Dermis blood vessel endothelial cell (primary cell): ENCODE measurements at places on chromosomes 5 and 9.
A peak's percentile ranks its signal among the peaks of the same experiment; 100 is the strongest.

DNA sequence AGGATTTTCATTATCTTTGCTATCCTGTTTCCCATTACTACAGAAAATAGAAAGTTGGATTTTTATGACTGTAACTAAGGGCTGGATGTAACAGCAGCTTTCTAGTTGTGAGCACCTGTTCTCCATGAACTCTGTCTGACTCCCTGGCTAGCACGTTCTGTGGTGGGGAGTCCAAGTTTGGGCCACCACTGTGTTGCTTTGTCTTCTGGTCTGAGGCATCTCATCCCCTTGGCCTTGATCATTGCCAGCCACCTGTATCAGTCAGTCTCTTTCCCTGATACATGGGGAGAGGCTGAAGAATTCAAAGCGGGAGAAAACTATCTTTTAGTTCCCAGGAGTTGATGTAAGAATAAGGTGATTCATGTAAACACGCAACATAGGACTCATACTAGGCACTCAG is 33.4 kb downstream of the WDR70 start:
- DNase-seq = no peak

GRCh38 chr9:29214154-29214689 is 1640.9 kb upstream of the C9orf72 start:
- no peak for DNase-seq

DNA sequence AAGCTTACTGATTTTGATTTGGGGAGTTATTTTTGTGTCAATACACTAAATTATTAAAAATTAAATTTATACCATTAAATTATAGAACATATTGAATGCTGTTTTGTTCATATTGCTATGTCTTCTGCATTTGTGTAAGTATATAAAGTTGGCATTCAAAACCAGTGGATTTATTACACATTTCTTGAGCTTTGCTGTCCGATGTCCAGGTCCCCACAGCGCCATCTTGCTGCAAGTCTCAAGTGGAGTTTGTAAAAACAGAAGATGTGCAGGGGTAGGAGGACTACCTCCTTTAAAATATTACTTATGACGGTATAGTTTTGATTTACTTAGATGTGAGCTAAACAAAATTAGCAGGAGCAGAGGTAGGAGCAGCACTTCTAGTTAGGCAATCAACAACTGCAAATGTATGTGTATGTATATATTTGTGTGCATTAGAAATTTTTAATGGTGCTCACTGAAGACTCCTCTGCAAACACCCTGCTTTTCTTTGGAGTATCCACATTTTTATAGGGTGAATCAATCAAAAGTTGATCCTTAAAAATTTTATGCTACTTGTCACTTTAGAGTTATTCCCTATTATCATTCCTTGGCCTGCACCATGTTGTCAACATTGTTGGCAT is 37.4 kb downstream of the CPEB4 start:
- peak; percentile 79 for DNase-seq

- no peak for DNase-seq
These were observed 109.3 kb downstream of the DCP2 start for GRCh38 chr5:113085880-113086409.

- DNase-seq = no peak
These were observed 26.7 kb upstream of the FCN1 start for GRCh38 chr9:134944351-134944802.

- DNase-seq = peak; percentile 83
These were observed 37.1 kb downstream of the RPS6 start for GRCh38 chr9:19342947-19343346.

DNA sequence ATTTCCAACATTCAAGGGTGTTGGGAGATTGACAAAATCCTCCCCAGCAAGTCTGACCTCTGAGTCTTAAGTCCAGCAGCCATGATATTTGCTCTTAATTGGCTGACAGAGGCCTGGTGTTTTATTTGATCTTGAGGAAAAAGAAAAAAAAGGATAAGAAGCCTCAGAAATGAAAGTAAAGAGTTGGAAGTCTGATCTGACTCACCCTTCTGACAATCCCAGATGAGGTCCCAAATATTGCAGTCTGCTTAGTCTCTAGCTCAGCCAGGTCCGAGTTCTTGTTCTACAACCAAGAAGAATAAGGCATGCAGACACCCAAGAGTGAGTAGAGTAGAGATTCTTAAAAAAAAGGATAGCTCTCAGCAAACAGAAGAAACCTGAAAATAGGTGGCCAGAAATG is 632.5 kb upstream of the ST8SIA4 start:
- no peak for DNase-seq

DNA sequence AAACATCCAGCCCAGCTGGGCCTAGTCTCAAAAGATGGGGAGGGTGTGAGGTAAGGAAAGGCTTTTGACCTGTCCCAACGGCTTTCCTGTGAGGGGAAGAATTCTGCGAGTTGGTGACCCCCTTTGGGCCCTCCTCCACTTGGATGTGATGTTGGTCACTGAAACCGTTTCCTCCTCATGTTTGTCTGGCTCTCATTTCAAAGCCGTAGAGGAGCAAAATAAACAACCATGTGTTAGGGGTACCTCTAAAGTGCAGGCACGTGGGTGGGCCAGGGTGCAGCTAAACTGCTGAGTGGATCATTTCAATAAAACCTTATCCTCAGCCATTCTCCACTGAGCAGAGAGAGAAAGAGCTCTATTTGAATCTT is 84.3 kb upstream of the MELK start:
- DNase-seq = no peak

DNA sequence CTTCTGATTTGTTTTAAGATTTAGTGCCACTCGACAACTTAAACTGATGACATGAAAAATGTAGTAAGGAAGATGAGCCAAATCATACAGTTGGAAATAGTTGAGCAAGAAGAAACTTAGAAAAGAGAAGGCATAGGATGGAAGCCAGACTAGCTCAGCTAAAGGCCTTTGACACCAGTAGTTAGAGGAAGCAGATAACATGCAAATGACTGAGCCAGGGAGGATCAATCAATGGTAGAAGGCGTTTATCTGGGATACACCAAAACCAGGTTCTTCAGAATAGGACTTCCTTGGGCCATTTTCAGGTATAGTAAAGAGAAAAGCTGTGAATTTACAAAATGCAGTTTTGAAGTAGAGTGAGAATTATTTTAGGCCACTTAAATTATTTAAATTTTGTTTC is 3.2 kb downstream of the TDRD7 start:
- no peak for DNase-seq

- no peak for DNase-seq
These were observed 295.4 kb upstream of the DAB2 start for GRCh38 chr5:39720136-39720535.

GRCh38 chr9:116939614-116940013 is 252.5 kb downstream of the TRIM32 start:
- no peak for DNase-seq

- DNase-seq = peak; percentile 43
These were observed 9.1 kb downstream of the AP3S1 start for GRCh38 chr5:115850744-115851416.

GRCh38 chr9:69937360-69937759 is 106.3 kb upstream of the MAMDC2 start:
- DNase-seq = no peak

DNA sequence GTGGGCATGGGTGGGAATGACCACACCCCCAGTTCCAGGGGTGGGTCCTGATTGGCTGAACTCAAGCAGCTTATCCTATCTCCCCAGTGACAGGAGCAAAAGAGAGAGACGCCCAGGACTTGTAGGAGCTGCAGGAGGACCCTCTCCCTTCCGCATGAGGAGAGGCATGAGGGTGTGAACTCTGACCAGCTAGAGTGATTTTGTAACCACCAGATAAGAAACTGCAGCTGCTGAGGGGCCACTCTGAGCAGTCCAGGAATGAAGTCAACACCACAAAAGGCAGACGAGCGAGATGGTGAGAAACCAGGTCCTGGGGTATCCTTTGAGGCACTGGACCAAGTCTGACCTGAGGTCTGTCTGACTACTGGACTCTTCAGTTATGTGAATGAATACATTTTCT is 521.9 kb downstream of the BNC2 start:
- DNase-seq = no peak

GRCh38 chr9:124239249-124240073 is 18.3 kb upstream of the NEK6 start:
- no peak for DNase-seq

DNA sequence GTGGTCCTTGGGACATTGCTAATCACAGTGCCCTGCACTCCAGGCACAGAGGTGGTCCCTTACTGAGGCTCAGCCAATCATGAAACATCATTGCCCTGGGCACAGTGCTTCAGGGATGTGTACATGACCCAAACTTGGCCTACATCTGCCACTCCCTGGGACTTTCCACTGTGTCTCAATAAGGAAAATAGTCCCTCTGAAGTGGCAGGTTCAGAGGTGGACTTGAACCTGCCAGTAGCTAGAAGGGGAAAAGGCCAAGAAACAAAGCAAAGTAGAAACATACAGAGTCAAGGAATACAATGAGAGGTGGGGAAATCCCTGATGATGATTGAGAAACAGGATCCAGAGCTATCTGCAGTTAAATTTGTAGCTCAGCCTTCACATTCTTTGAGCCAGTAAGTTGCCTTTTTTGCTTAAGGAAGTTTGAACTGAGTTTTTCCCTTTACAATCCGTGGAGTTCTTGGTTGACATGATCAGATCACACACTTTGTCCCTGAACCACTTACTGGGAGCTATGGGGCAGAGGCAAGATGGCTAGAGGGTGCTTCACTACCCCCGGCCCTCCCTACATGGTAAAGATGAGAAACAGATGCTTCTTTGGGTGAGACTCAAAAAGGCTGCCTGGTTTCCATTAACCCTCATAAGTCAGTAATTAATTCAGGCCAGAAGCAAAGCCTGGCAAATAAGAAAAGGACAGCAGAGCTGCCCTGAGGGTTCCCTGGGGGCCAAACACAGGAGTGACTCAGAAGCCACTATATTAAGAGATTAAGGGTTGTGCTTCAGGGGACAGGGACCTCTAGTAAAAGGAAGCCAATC is 57.6 kb downstream of the SH3TC2 start:
- DNase-seq = peak; percentile 25

GRCh38 chr9:1170918-1171317 is 120.8 kb downstream of the DMRT2 start:
- no peak for DNase-seq

DNA sequence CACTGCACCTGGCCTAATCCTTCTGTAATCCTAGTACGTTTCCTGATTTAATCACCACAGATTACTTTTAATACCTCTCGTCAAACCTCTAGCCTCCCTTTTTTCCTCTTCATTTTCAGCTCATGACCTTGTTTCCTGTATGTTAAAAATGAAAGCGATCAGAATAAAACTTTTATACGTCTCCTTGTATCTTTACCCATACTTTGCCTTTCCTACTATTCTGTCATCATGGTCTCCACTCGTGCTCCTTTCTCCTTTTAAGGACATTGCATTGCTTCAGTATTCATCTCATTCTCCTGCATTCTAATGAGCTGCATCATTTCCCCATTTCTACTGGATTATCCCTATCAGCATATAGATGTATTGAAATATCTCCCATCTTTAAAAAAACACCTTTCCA is 8.5 kb downstream of the CDC42SE2 start:
- peak; percentile 31 for DNase-seq

- DNase-seq = peak; percentile 67
These were observed 73.2 kb downstream of the APTX start for GRCh38 chr9:32928145-32928763.

DNA sequence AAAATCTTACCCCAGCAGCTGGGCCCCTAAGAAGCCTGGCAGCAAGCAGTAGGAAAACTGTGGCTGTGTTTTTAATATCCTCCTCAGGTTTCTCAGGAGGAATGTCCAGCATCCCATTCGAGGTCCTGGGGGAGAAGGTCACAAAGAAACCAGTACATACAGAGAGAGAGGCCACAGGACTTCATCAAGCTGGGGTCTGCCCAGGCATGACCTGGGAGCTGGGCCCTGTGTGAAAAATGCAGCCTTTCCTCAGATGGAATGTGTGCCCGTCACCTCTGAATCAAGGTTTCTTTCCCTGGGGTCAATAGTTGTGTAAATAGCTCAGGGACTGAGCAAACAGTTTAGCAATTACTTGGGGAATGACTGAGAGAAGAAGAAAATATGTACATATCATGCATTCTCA is 33.9 kb upstream of the RAD23B start:
- no peak for DNase-seq

DNA sequence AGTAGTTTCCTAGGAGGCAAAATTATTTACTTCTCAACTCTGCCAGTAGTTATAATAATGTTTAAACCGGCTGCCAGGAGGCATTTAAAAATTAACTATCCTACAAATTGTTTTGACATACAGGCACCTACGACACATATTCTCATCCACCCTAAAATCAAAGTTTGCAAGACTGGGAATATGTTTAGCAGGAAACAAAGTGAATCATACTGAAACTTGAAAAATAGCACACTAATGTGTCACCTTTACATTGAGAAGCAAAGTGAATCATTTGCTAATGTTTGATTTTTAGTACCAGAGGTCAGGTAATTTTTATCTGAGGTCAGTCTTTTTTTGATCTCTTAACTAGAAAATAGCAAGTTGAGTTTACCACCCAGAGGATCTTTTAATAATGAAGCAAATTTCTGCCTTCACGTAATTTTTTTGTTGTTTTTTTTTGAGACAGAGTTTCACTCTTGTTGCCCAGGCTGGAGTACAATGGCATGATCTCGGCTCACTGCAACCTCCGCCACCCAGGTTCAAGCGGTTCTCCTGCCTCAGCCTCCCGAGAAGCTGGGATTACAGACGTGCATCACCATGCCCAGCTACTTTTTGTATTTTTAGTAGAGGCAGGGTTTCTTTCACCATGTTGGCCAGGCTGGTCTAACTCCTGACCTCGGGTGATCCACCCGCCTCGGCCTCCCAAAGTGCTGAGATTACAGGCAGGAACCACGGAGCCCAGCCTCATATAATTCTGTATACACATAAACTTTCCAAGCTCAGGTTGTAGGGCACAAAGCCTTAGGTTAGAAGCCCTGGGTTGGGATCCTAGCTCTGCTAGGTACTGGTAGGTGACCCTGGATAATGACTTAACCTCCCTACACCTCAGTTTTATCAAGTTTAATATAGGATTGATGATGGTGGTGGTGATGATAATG is 124.3 kb downstream of the UGCG start:
- peak; percentile 77 for DNase-seq

DNA sequence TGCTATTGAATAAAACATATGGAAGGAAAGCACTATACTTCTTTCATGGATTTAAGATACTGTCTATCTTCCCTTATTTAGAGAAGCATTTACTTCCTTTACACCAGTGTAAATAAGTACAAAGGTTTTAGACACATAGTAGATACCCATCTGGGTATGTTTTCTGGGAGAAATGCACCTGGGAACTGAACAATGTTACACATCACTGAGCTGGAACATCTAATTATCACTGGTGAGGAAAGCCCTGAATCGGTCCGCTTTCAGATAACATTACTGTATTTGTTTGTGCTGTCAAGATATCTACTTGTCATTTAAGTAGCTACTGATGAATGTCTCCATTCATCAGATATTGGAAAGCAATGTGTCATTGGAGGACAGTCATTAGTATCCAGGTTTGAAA is 964.7 kb upstream of the PTPRD start:
- no peak for DNase-seq

GRCh38 chr9:20623748-20624124 is 1.4 kb upstream of the MLLT3 start:
- no peak for DNase-seq

DNA sequence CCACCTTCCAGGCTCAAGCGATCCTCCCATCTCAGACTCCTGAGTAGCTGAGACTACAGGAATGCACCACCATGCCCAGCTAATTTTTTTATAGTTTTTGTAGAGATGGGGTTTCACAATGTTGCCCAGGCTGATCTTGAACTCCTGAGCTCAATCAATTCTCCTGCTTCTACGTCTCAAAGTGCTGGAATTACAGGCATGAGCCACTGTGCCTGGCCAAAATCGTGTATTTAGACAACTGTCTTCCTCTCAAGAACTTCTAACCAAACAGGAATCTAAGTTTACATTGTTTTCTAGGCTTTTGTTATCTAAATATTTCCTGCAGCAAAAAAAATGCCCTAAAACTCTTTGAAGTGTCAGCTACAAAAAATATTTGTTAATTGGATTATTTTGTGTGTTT is 78.8 kb downstream of the NLN start:
- peak; percentile 13 for DNase-seq

- no peak for DNase-seq
These were observed 116.8 kb downstream of the TRIM36 start for GRCh38 chr5:115052948-115053347.
